ENCODE measurements at places on chromosomes 1 and 21. TPM values are rescaled to one million over a fixed set of nuclear protein-coding genes. Genes with fewer than 3 reads are reported as not detected.
A peak's percentile ranks its signal among the peaks of the same experiment; 100 is the strongest.

DNA sequence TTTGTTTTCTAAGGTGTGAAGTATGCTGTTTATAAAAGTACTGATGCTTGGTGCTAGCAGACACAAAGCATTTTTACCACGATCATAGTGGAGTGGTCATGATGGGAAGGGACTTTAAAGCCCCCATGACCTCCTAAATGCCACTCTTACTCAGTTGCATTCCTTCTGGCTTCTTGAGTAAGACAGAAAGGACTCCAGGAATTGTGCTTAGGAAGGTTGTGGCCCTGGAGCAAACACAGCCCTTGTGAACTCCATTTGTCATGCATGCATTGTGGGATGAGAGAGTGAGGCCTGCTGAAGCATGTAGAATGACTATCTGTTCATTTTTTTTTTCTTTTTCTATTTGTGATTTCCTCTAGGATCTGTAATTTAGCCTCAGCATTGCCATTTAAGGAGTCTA is 34.2 kb downstream of the AK5 start:
- no peak for DNase-seq

GRCh38 chr1:43419627-43420425 is 30.1 kb downstream of the SZT2 start:
- DNase-seq = peak; percentile 55

DNA sequence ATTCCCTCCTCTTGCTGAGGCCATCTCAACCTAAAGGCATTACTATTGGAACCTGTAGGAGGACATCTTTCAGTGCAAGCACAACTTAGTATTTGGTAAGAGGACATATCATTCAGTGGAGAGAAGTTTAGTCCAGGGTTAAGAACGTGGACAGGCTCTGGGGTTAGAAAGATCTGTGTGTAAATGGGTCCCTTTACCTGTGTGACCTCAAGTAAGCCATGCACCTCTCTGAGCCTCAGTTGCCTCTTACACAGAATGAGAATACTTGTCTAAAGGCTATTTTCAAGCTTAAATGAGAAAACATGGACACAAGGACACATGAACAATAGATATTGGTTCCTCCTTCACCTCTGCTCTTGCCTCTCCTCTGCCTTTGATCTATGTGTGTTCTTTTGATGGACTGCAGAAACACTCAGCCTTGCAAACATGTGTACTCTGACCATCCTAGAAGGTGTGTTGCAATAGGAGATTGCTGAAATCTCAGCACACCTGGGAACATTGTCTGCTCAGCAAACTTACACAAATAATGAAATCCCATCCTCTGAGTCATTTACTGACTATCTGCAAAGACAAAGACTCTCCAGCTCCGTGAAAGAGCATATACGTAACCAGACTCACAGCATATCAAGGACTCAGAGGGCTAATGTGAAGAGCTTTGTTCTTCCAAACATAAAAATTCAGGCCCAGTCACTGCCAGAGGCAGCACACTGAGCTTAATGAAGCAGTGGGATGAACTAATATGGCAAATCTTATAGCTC is 143.8 kb downstream of the DAB1 start:
- DNase-seq = no peak

DNA sequence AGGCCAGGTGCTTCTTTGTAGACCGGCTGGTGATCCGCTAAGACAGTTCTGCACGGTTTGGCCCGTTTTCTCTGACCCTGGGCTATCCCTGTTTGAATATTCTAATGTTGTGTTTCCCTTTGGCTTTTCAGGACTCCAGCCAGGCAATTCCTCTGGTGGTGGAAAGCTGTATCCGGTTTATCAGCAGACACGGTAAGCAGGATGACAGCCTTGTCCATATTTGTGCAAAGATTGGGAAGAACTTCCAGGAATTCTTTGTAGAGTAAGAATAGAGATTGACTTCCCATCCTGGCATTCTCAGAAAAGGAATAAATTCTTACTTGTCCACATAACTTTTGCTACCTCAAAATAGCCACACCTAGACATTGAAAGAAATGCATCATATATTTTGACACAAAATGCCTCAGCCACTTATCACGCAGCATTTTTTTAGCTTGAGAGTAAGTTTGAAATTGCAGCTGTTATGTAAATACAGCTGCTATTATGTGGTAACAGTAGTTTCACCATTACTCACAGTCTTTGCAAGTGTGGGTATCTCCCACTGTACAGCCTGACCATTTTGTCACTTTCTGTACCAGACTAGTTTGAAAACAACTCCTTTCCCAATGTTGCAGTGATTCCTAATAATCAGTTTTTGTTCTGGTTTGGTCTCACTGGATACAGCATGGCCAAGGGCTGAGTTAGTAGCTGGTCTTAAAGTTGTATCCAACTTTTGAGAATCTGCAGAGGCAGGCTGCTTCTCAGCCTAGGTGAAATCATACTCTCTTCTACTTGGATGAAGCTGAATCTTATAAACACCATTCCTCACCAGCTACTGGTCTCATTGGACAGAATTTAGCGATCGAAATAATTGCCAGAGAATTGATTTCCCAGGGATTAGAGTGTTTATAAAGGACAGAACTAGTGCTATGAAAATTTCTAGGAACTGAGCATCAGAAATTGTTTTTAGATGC is 40.0 kb upstream of the IKBKE start:
- DNase-seq = no peak

Gene CELA3A
- total RNA-seq = 5.2 TPM

Gene AHCTF1
- total RNA-seq = 31.5 TPM

Gene SERPINC1
- total RNA-seq = not detected
